Stimulated activated CD4-positive, alpha-beta T cell treated with anti-CD3 and anti-CD28 coated beads, TNF-alpha, amount 100 ng/mL, for 4 hours (primary cell): ENCODE measurements at places on chromosomes 6 and 20.
A peak's percentile ranks its signal among the peaks of the same experiment; 100 is the strongest.

GRCh38 chr6:49890988-49891387, 24.7 kb upstream of the CRISP1 start:
- no peak for DNase-seq

GRCh38 chr6:73262671-73263569, at the start of gene KHDC1:
KHDC1 (minus strand) TSS chr6:73263196; CDS start chr6:73242517, 20,679 bp downstream.
- peak; percentile 7 for DNase-seq

DNA sequence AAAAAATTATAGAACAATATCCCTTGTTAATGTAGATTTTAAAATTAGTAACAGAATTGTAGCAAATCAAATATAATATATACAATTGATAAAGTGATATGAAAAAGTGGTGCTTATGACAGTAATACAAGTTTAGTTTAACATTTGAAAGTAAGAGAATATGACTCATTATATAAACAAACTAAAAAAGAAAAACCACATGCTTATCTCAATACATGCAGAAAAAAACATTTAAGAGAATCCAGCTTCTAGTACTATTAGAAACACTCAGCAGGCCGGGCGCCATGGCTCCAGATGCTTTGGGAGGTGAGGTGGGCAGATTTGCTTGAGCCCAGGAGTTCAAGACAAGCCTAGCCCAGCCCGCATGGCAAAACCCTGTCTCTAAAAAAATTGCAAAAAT, 60.7 kb upstream of the LAMA2 start:
- DNase-seq, result no peak

GRCh38 chr6:76972474-76972873, 490.8 kb downstream of the HTR1B start:
- no peak for DNase-seq

- no peak for DNase-seq
These were observed 41.3 kb downstream of the TRMT11 start for GRCh38 chr6:126027601-126028000.

DNA sequence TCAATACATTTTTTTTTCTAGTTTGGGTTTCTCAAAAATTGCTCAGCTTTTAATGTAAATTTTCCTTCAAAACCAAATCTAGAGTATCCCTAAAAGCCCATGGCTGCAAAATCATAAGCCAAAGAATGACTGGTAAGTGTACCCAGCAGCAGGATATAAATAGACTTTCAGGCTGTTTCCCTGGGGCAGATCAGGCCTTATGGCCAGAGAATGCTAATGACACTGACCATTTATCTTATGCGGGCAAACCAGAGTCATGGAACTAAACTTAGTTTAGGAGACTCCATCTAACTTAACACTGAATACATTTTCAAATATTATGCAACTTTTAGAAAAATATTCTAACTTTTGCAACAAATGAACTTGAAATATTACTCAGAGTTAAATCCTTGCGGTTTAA, 7.4 kb downstream of the OSER1 start:
- no peak for DNase-seq

- DNase-seq, result no peak
These were observed 5.6 kb downstream of the CST3 start for GRCh38 chr20:23631981-23632710.

GRCh38 chr6:169220068-169220964, 33.3 kb downstream of the THBS2 start:
- no peak for DNase-seq

GRCh38 chr20:45429618-45430017, 13.7 kb downstream of the PIGT start:
- DNase-seq, result no peak

- no peak for DNase-seq
These were observed 7.0 kb downstream of the EMILIN3 start for GRCh38 chr20:41359541-41360011.

DNA sequence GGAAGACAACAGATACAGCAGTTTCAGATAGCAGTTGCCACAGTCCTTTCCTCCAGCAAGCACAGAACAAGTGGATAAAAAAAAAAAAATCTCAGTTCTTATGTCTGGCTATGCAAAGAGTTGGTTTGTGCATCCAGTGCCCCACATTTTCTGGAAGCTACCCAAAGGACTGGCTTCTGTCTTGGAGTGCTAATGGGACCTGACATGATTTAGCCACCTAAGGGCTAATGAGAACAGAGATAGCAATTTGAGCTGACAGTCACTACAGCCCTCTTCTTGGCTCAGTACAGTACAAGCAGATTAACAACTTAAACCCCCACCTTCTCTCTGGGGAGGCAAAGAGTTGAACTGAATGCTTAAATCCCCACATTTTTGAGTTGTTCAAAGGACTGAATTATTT, 976.8 kb downstream of the TBC1D32 start:
- no peak for DNase-seq

DNA sequence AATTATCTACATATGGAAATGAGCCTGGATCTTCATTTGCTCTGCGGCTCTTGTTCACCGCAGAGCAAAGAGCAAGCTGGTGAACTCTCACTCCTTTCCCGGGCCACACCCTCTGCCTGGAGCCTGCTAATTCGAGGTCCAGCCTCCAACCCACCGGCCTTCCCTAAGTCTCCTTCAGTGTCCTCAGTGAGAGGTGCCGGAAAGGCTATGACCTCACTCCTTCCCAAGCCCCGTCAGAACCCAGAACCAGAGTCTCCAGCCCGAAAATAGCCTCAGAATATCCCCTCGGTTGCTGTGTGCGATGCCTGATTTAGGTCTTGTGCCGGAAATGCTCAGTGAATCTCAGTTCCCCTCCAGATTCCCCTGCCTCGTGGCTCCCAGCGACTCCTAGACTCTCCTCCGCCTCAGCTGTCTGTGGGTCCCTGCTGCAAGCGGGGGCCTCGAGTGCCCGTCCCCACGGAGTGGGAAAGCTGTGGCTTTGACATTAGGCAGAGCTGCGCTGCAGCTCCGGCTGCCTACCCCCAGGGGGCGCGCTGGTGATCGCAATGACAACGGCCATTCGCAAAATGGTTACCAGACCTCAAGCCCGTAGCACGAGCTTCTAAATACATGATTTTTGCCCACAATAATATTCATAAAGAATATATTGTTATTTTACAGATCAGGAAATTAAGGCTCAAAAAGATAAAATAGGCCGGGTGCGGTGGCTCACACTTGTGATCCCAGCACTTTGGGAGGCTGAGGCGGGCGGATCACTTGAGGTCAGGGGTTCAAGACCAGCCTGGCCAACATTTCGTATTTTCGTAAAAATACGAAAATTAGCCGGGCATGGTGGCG, 4.1 kb upstream of the BNIP5 start:
- peak; percentile 59 for DNase-seq

- no peak for DNase-seq
These were observed 793.4 kb downstream of the TENT5A start for GRCh38 chr6:80959034-80959433.

- peak; percentile 48 for DNase-seq
These were observed 69.9 kb upstream of the DDR1 start for GRCh38 chr6:30814146-30815040.

GRCh38 chr6:2948228-2949025, 22.9 kb downstream of the SERPINB6 start:
- no peak for DNase-seq
